ENCODE measurements at places on chromosomes 11 and 22.
A peak's percentile ranks its signal among the peaks of the same experiment; 100 is the strongest.

- no peak for DNase-seq
Measured at GRCh38 chr22:20520093-20520511, 12.7 kb downstream of the MED15 start.

DNA sequence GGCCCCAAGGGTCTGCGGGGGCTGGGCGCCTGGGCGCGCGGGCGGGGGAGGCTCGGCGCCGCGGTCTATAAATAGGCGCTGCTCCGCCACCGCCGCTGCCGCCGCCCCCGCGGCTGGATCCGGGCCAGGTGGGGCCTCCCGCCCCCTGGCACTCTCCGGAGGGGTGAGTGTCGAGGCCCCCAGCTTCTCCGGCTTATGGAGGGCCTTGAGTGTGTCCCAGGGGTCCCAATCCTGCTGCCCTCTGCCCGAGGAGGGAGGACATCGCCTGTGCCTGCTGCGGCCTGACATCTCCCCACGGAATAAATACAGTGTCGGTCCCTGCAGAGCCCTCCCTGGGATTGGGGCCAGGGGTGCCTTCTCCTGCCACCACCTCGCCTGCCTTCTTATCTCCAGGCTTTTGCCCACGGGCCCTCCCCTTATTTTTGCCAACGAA, 4.3 kb upstream of the GP1BB start:
- DNase-seq = no peak

- DNase-seq = peak; percentile 35
Measured at GRCh38 chr22:23478175-23478574, 101.9 kb downstream of the IGLL1 start.

DNA sequence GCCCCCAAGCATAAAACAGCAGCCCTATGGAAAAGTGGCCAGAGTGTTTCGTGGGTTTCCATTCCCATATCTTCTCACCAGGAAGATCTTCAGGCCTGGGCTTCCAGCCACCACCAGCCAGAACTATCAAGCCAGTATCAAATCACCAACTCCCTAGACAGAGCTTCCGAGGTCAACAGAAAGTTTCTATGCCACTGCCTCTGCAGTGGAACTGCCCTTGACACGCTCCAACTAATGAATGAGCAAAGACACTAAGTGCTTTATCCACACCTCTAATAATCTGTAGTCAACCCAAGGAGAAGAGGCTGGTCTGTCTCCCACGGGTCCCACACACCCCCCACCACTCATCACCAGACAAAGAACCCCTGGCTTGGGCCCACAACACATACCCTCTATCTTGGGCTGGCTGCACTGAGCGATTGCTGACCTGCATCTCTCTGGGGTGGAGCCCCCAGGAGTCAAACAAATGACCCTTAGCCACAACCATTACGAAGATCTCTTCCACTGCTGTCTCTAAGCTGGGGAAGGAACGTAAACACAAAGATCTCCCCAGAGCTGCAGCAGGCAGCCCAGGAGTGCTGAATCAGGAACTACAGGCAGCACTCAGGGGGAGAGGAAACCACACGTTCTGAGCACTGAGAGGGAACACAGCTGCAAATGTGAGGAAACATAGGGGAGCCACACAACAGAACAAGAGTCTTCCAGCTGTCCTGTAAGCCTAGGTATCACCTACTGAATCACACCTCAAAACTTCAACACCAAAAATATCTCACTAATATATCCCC, 9.7 kb downstream of the OR5AN1 start:
- no peak for DNase-seq

Data from CMK (cell line).